Bronchial epithelial cell (primary cell): ENCODE measurements at places on chromosomes 1 and 21.

- peak; percentile 71 for DNase-seq
These were observed 15.9 kb upstream of the BTG2 start for GRCh38 chr1:203289281-203289981.

GRCh38 chr1:25712299-25712970 is 87.6 kb upstream of the SELENON start:
- no peak for DNase-seq

DNA sequence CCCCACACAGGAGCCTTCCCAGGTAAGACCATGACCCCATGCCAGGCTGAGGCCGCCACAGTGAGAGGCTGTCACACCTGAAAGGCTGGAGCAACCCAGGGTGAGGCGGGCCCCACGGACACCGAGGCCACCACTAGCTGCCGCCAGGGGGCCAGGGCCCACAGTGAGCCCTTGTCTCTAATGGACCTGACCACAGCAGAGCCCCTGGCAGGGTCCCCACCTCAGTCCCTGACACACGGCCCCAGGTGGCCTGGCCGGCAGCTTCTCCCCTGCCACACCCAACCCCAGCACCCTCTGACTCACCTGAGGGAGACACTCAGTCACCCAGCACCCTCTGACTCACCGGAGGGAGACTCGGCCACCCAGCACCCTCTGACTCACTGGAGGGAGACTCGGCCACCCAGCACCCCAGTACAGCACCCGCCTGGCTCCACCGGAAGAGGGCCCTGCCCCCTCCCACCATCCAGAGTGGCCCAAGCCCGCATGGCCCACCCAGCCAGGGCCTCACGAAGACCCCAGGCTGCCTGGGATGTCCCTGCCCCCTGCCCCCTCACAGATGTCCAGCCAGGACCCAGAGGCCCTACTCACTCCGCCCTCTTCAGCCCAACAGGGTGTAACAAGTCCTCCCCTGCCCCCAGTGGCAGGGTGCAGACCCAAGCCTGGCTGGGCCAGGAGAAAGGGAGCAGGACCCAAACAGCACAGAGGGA is 4.4 kb downstream of the DVL1 start:
- DNase-seq, result peak; percentile 94

- no peak for DNase-seq
These were observed 12.5 kb downstream of the TRAF3IP3 start for GRCh38 chr1:209768354-209768774.

DNA sequence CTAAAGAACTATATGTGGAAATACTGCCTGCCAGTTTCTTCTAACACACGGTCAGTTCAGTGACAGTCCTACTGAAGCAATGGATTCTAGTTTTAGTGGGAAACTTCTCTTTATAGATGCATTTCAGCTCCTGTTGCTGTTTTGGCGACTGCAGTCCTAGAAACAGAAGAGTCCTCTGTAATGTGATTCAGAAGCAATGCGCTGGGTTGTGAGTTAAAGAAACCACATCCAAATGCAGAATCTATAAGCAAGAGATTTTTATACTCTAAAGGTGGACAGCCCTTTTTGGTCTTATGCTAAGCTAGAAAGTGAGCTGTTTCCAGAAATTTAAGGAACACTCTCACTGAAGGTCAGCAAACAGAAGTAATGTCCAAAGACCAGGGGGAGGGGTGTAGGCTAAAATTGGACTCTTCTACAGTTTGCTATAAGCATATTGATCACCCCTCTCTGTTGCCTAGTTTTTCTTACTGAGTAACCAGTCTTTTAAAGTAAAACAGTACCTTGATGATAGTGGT is 30.8 kb downstream of the DUSP10 start:
- no peak for DNase-seq

DNA sequence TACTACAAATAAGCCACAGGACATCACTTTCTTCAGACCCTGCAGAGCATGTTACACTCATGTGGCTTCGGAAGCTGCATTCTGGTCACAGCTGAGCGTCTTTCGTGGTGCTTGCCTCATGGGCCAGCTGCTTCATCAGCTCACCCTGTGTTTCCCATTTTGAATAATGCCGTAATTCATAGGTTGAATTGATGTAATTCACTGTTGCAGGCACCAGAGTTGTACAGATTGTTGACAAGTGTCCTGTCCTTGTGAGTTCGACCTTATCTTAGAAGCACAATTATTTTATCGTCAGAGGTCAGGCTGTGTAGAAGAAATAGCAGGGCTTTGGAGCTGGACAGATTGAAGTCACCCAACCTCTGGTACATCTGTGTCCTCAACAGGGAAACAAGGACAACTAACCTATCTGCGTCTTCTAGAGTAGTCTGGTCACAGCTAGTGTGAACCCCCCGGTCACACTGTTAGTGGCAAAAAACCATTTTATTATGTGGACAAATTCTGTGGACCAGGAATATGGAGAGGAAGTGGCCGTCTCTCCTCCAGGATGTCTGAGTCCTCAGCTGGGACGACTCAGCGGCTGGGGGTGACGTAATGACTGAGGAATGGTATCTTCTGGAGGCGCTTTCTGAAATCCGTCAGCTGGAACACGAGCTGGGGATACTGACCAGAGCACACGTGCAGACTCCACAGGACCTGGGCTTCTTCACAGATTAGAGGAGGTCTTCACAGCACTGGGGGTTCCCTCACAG is 17.8 kb downstream of the PKNOX1 start:
- peak; percentile 27 for DNase-seq

DNA sequence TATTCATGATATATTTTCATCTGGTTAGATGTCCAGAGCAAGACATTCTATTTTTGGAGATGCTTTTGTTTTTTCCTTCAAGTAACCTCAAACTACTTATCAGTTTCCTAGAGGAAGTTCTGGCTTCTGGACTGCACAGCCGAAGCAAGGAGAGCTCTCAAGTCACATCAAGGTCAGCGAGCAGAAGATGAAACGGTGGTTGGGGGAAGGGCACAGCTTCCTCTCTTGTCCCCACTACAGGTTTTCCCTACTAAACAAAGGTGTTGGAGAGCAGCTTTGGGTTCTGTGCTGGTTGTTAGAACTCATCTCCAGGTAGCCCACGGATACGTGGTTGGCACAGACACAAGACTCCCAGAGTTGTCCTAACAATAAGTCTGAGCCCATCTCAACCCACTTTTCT is 5.1 kb upstream of the PLEKHO1 start:
- no peak for DNase-seq

- DNase-seq, result peak; percentile 60
These were observed 96.4 kb downstream of the UBR4 start for GRCh38 chr1:19113697-19114092.

- no peak for DNase-seq
These were observed 143.4 kb downstream of the SYF2 start for GRCh38 chr1:25088946-25089345.

GRCh38 chr1:90989990-90990389 is 31.8 kb downstream of the ZNF644 start:
- no peak for DNase-seq

DNA sequence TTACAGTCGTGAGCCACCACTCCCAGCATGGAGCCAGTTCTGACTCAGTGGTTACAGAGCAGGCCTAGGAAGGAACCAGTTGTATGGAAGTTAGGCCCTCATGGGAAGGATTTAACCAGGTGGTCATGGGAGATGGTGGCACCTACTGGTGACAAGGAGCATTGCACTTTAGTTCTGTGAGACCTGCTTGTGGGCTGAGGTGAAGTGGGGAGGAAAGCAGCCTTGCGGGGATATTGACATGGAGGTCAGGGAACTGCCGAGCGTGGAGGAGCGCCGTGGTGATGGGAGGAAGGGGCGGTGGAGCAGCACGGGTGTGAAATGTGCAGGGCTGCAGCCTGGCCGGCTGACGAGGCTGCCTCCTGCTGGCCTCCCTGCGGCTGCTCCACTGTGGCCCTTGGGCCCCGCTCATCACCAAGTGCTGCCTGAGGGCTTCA is 100.4 kb downstream of the GALNT2 start:
- DNase-seq, result peak; percentile 58

- DNase-seq, result no peak
These were observed 10.9 kb upstream of the PADI2 start for GRCh38 chr1:17130138-17130635.
